ENCODE measurements at places on chromosomes 3 and 15.

DNA sequence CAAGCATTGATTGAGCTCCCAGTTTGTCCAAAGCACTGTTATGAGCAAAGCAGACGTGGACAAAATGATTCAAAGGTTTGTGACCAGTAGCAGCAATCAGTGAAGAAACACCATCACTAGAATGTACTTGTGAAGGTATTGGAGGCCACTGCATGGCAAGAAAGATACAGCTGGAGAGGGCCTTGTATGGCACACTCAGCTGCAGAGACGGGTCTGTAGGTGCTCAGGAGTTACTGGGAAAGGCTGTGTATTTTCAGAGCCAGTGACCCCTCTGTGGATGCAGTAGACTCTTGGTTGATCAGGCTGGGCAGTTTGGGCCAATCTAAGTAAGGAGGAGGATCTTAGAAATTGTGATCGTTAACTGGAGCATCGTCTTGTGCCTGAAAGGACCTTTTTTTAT is 120.0 kb downstream of the GHSR start:
- DNase-seq: no peak

GRCh38 chr3:12895391-12896062 is 54.2 kb upstream of the RPL32 start:
- DNase-seq: no peak

DNA sequence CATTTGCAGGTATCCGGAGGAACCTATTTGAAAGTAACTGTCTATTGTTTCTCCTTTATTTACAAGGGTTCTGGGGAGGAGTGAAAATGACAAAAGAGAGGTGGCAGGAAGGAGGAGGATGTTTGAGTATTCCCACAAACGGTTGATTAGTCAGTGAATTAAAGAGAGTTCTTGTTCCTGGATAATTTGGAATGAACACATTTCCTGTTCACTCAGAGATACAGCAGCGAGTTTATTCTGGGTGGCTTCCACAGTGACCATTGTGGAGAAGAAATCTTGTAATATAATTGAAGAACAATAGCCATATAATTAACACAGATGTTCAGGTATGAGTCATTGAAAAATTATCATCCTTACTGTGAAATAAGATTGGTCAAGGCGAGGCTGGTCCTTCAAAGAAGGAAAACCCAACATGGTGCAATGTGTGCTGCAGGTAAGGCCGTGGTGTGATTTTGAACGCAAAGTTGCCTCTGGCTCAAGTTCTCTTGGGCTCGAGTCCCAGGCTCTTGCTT is 77.3 kb downstream of the NFKBIZ start:
- no peak for DNase-seq

GRCh38 chr3:102142379-102143060 is 292.3 kb upstream of the ZPLD1 start:
- DNase-seq: no peak

- no peak for DNase-seq
These were observed 44.6 kb upstream of the ARPP21 start for GRCh38 chr3:35594739-35595138.

GRCh38 chr3:38349684-38350359 is 3.2 kb downstream of the XYLB start:
- no peak for DNase-seq

DNA sequence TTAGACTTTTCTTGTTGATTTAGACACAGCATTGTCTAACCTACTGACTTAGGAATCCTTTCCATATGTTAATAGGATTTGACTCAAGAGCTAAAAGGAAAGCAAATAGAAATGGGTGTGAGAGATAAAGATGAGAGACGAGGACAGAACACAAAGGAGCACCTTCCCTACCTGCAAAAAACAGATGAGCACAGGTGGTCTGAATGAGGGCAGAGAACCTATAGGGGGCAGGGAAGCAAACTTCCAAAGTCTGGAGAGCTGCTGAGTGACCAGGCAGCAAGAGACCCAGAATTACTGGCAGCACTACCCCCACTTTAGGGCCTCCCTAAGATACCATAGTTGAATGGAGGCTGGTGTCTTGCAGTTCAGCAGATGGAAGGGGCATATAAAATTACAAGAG is 98.1 kb upstream of the CTNNB1 start:
- DNase-seq: no peak

DNA sequence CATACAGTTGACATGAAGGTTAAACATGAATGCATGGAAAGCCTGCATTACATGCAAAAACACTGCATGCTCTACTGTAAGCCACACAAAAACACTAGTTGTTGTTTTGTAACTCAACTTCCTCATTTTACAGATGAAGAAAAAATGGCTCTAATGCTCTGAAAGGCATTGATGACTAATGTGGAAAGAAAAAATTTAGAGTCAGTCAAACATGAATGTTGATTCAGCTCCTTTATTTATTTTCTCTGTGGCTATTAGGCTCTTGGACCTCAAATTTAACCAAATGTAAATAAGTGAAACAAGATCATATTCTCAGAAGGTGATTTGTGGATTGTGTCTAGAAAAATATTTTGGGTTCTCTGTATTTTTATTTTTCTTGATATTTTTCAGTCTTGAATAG is 336.7 kb upstream of the ZNF717 start:
- no peak for DNase-seq

DNA sequence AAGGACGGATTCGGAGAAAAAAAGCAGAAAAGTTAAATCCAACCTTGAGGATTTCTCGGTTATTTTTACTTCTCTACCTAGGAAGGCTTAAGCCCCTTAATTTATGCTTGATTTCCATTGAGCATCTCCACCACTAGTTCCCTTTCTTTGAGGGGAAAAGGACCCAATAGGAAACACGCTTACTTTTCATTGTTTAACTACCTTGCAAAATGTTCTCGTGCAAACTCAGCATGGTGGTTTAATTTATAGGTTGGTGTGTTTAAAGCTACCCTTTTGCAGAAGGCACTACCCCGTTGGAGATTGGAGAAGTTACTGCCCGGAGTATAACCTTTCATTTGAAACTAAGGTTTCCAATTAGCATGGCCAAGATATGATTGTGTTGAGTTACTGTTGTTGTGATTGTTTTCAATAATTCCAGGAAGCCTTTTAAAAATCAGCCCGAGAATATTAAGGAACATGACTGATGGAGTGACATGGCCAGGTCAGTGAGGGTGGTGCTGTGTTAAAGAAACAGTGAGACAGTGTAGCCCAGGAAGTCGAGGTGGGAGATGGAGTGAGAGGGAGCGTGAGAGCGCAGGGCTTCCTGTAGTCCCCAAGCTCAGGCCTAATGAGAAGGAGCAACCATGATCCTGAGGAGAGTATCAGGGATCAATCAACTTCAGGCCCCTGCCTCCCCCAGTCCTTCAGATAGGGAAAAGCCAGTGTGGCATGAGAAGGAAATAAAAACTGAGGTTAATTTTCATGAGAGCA is 76.6 kb downstream of the AQP9 start:
- DNase-seq: no peak

GRCh38 chr15:61501815-61502389 is 272.8 kb upstream of the RORA start:
- DNase-seq: no peak

DNA sequence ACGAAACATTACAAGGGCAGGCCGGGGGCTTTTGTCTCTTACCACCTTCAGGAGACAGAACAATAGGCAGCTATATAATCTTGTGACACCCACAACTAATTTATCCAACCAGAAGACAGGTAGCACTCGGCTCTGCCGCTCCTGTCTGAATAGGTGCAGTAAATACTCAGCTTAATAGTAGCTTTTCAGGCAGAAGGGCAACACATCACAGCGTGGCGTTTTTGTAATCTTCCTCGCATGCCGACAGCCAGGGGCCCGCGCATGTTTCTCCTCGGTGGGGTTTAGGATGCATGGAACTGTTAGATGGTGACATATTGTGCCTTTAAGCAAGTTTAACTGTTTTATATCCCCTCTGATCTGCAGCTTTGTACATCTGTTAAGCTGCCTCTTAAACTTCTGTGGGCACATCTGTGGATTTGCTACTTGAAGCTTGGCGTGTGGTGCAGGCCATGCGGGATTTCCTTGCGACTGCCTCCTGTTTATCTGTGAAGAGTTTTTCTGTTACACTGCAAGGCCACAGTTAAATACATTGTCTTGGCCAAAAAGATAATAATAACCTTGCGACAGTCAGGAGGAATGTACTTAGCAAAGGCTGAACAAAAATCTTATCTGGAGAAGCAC is 123.2 kb upstream of the BNIP2 start:
- no peak for DNase-seq
